T-helper 1 cell (primary cell): ENCODE measurements at places on chromosomes 3 and 15.

DNA sequence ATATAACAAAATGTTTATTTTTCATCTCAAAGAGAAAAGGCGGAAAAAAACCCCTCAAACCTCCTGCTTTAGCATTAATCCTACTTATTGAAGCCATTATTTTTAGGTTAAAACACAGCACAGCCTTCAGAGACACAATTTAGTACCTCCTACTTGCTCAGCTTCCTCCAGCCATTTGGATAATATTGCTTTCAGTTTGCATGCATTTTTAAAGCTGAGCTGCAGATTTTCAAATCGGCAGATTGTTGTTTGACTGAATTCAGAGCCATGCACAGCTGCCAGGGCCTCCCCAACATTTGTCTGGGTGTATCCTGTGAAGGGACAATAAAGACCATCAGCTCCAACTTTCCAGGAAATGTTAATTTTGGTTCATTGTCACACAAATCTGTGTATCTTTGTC is 14.5 kb downstream of the POU1F1 start:
- no peak for DNase-seq

GRCh38 chr15:67548862-67549651 is 6.6 kb downstream of the MAP2K5 start:
- no peak for DNase-seq

DNA sequence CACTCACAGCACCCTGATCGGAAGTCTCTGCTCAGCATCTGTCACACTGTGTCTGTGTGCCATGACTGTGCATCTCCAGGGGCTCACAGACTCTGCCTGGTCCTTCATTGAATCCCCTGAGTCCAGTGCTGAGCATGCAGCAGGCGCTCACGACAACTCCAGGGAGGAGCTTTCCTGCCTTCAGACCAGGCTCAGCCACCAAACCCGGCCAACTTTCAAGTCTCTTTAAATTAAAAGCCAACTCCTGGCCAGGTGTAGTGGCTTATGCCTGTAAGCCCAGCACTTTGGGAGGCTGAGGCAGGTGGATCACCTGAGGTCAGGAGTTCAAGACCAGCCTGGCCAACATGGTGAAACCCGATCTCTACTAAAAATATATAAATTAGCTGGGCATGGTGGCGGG is 24.2 kb downstream of the GRAMD2A start:
- no peak for DNase-seq

DNA sequence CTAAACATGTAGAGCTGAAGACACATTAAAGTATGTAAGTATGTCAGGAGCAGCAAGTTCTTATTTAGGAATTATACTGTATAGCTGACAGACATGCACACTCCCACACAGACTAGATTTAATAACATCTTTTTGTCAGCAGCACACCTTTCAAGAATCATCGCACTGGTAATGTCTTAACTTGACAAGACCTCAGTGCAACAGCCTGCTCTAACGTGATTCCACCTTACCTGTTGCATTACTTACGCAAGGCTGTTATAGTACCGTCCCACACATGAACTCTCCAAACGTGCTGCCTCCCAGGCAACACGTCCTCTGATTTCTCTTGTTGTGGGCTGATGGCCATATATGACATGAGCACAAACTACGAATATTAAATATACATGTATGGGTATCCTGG is 11.9 kb downstream of the CHRM5 start:
- no peak for DNase-seq

DNA sequence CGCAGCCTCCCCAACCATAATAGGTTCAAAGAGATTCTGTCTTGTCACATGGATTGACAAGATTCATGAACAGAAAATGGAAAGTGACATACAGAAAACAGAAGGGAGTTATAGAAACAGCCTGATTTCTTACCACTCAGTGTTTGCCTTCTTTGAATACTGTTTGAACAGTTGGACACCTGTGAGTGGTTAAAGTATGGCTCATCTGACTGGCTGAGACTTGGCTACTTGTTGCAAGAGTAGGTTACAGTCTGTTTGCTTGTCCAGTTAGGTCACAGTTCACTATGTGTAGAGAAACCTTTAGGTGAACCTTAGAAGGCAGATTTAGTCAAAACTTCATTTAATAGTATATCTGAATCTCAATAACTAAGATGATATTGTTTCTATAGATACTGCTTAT is 1003.9 kb upstream of the EPHA6 start:
- no peak for DNase-seq

GRCh38 chr3:81045246-81045645 is 716.2 kb downstream of the GBE1 start:
- no peak for DNase-seq

GRCh38 chr3:114411811-114412803 is 118.3 kb downstream of the TIGIT start:
- no peak for DNase-seq

DNA sequence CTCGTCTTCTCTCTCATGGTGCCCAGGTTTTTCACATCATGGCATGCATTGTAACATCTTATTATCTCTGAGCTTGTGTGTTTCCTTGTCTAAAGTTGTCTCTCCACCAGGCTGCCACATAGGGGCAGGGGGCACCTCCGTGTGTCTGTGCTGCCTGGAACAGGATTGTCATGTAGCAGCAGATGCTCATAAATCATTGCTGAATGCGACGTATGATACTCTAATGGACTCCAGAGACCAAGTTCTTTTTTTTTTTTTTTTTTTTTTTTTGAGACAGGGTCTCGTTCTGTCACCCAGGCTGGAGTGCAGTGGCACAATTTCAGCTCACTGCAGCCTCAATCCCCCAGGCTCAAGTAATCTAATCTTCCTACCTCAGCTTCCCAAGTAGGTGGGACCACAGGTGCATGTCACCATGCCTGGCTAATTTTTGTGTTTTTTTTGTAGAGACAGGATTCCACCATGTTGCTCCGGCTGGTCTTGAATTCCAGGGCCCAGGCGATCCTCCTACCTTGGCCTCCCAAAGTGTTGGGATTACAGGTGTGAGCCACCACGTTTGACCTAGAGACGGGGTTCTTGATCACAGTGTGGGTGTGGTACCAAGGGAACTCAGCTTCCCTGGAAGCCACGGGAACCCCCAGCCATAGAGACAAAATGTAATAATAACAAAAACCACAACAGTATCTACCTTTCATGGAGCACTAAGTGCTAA is 4.7 kb upstream of the DNASE1L3 start:
- DNase-seq: no peak

DNA sequence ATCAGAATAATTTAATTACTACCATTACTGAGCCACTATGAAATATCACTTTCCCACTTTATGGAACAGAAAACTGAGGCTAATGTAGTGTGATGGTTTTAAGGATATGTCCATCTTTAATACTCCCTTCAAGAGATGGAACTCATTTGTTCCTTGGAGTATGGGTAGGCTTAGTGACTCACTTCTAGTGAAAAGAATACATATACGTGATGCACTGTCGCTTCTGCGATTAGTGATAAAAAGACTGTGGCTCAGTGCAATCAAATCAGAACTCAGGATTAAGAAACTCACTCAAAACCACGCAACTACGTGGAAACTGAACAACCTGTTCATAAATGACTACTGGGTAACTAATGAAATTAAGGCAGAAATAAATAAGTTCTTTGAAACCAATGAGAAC is 216.6 kb downstream of the SUCLG2 start:
- no peak for DNase-seq

GRCh38 chr3:71520161-71521020 is 63.1 kb downstream of the FOXP1 start:
- DNase-seq: no peak

DNA sequence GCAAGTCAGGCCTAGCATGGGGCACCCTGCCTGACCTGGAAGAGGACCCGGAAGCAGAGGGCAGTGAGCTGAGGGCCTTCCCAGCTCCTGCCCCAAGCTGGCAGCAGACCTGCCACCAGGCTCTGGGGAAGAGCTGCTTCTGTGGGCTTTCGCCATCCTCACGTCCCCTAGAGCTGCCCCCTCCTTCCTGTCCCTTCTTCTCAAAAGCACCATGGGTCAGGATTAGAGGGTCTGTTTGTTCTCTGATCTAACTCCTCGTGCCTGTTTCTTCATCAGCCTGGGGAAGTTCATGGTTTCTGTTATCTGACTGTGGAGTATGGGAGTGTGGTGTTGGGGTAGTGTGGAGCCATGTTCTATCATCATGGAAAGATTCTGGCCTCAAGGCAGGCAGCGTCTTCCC is 58.4 kb upstream of the POLG start:
- DNase-seq: no peak

DNA sequence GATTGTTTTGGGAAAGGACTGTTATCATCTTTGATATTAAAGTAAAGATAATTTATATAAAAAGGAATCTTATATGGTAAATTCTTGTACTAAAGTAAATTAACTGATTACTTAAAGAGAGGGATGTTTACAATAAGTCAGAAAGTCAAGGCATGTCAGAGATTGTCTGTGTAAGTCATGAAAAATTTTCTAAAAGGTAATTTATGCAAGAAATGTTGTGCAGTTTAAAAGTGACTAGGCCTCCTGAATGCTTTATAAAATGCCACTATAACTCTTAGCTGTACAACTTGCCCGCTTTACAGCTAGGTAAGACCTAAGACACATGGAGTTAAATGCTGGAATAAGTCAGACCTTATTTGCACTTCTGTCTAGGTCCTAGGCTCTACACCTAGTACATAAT is 692.9 kb downstream of the GBE1 start:
- no peak for DNase-seq

GRCh38 chr3:194871864-194872668 is 186.4 kb downstream of the FAM43A start:
- DNase-seq: no peak
